ENCODE measurements at places on chromosomes 6 and 20.

GRCh38 chr6:22966691-22967422 is 397.5 kb downstream of the HDGFL1 start:
- H3K36me3 ChIP-seq, result no peaks in the 10 kb centered on the region
- no peaks in the 10 kb centered on the region for H3K27me3 ChIP-seq
- no peak overlapping the region for H3K27ac ChIP-seq
- DNase-seq, result no peak

DNA sequence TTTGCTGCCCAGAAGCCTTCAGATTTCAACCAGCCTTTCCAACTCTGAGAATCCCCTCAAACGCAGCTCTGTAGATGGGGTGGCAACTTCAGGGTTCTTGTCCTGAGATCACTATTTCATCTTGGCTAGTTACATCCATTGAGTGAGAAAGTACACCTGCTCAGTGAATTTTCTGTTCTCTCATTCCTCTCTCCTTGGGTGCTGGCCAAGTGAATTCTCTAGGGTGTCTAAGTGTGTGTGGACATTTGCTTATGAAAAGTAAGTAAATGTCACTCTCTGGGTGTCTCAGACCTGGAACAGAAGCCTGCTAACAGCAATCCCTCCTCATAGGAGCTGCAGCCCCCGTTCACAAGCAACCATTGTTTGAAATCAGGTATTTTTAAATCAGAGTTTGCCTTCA is 3.8 kb downstream of the RIN2 start:
- H3K36me3 ChIP-seq, result no peaks in the 10 kb centered on the region
- H3K27me3 ChIP-seq, result no peaks in the 10 kb centered on the region
- no peak for DNase-seq

DNA sequence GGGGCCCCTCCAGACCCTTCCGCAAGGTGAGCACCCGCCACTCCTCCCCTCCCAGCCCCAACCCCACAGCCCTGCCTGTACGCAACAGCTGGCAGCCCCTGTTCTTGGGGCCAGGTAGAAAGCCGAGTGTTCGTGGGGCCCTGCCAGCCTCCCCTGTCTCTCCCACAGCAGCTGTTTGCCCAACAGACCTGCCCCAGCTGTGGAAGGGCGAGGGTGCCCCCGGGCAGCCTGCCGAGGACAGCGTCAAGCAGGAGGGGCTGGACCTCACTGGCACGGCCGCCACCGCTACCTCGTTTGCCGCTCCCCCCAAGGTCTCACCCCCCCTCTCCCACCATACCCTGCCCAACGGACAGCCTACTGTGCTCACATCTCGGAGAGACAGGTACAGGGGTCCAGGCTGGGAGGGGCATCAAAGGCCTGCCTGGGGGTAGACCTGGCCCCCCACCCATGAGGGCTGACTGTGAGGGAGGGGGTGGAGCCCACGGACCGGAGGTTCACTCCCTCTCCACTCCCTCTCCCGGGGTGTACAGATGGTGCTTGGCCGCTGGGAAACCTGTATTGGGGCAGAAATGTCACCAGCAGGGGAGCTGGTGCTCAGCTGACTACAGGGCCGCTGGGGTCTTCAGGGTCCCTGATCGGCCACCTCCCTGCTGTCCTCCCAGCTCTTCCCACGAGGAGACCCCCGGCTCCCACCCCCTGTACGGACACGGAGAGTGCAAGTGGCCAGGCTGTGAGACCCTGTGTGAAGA is 41.1 kb downstream of the FOXP4 start:
- H3K36me3 ChIP-seq, result peaks cover 11% of the 10 kb centered on the region
- H3K4me1 ChIP-seq, result peaks cover 7% of the 10 kb centered on the region
- no peak overlapping the region for H3K4me3 ChIP-seq
- no peak overlapping the region for H3K27ac ChIP-seq
- no peak for DNase-seq

- H3K27me3 ChIP-seq, result peaks cover 6% of the 10 kb centered on the region
- peak within 1 kb of the TSS; percentile 41 for H3K27ac ChIP-seq
- peak within 1 kb of the TSS; percentile 62 for H3K4me3 ChIP-seq
- DNase-seq, result peak; percentile 68
- H3K36me3 ChIP-seq, result no peaks in the 10 kb centered on the region
- H3K4me1 ChIP-seq, result no peaks in the 10 kb centered on the region
Measured at GRCh38 chr20:46512943-46513844, at the start of gene ZNF334. ZNF334 (minus strand) TSS chr20:46513559; CDS start chr20:46512102, 1,457 bp downstream.

DNA sequence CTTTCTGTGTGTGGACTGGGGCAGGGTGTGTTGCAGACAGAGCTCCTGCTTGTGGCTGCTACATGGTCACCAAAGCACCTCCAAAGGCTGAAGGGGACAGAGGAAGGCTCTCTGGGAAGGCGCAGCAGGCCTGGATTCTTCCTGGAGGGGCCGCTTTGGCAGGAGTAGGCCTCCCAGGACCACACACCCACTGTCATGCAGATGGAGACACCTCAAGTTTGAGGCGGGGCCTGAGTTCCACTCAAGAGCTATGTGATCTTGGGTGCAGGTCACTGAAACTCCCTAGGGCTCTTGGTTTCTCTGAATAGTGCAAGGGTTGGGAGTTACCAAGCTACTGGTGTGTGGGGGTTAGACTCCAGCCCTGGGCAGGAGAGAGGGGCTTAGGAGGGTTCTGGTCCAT is 27.9 kb downstream of the EFCAB8 start:
- DNase-seq, result no peak
- H3K36me3 ChIP-seq, result no peaks in the 10 kb centered on the region
- no peak overlapping the region for H3K4me3 ChIP-seq
- H3K27me3 ChIP-seq, result no peaks in the 10 kb centered on the region
- H3K27ac ChIP-seq, result no peak overlapping the region

DNA sequence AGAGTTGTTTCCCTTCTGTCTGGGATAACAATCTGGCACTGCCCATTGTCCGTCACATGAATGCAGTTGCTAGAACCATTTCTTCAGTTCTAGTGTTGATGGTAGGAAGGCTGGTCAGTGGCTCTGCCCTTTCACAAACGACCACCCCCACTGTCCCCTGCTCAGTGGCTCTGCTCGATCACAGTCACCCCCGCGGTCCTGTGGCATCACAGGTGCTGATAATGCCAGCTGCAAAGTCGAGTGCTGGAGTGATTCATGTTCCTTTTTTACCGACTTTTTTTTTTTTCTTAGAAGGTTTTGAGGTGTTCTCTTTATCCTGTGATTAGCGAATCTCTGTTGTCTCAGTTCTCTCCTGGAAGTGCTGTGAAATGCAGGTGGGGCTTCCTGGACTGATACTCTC is 22.8 kb downstream of the FAM120B start:
- H3K36me3 ChIP-seq, result peaks cover 31% of the 10 kb centered on the region
- no peak overlapping the region for H3K27ac ChIP-seq
- H3K4me3 ChIP-seq, result no peak overlapping the region
- no peak for DNase-seq
- H3K4me1 ChIP-seq, result no peaks in the 10 kb centered on the region

GRCh38 chr6:97186416-97186999 is 96.5 kb downstream of the MMS22L start:
- H3K4me3 ChIP-seq, result no peak overlapping the region
- H3K27ac ChIP-seq, result no peak overlapping the region
- H3K36me3 ChIP-seq, result peaks cover 4% of the 10 kb centered on the region
- H3K27me3 ChIP-seq, result no peaks in the 10 kb centered on the region
- peak; percentile 85 for DNase-seq

GRCh38 chr6:147648916-147649315 is 140.4 kb downstream of the SAMD5 start:
- peaks cover 27% of the 10 kb centered on the region for H3K4me1 ChIP-seq
- H3K4me3 ChIP-seq, result no peak overlapping the region
- DNase-seq, result no peak
- H3K27ac ChIP-seq, result no peak overlapping the region

DNA sequence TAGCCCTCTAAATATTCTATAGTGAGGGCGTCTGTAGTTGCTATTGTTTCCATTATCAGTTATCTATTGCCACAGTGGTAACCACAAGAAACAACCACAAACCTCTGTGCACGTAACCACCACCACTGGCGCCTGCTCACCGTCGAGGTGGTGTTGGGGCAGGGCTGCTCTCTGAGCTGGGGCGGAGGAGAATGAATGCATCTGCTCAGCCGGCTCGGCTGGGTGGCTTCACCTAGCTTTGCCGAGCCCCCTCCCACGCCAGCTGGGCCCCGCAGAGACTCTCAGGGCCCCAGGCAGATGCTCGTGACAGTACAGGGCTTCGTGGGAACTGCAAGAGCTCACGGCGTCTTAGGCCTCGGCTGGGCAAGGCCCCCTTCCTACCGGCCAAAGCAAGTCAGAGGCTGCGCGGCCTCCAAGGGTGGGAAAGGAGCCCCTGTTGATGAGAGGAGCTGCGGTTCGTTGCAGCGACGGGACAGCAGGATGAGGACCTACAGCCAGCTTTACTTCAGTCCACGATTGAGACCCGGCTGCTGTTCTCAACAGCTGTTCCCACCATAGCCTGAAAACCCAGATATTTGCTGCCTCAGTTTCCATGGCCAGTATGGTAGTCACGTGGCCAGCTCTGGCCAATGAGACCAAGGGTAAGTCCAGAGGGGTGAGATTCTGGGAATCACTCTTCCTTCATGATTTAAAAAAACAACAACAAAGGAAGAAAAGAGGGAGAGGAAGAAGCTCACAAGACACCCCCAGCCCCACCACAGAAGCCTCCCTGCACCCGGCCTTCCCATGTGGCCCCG is 120.2 kb upstream of the AFDN start:
- H3K4me1 ChIP-seq, result no peaks in the 10 kb centered on the region
- H3K27me3 ChIP-seq, result no peaks in the 10 kb centered on the region
- no peak for DNase-seq
- H3K4me3 ChIP-seq, result no peak overlapping the region
- H3K27ac ChIP-seq, result no peak overlapping the region

- H3K36me3 ChIP-seq, result no peaks in the 10 kb centered on the region
- H3K4me1 ChIP-seq, result peaks cover 24% of the 10 kb centered on the region
- DNase-seq, result peak; percentile 92
- peak overlapping the region; percentile 53 for H3K27ac ChIP-seq
- no peak overlapping the region for H3K4me3 ChIP-seq
Measured at GRCh38 chr20:50346374-50347283, 156.0 kb downstream of the CEBPB start.

GRCh38 chr6:11366183-11366933 is 133.9 kb upstream of the NEDD9 start:
- no peak overlapping the region for H3K27ac ChIP-seq
- no peak overlapping the region for H3K4me3 ChIP-seq
- no peaks in the 10 kb centered on the region for H3K36me3 ChIP-seq

Measured in A673 (cell line).